ENCODE measurements at places on chromosomes 6 and 20.

GRCh38 chr6:5067305-5067704 is 17.8 kb upstream of the PPP1R3G start:
- no peak for DNase-seq

DNA sequence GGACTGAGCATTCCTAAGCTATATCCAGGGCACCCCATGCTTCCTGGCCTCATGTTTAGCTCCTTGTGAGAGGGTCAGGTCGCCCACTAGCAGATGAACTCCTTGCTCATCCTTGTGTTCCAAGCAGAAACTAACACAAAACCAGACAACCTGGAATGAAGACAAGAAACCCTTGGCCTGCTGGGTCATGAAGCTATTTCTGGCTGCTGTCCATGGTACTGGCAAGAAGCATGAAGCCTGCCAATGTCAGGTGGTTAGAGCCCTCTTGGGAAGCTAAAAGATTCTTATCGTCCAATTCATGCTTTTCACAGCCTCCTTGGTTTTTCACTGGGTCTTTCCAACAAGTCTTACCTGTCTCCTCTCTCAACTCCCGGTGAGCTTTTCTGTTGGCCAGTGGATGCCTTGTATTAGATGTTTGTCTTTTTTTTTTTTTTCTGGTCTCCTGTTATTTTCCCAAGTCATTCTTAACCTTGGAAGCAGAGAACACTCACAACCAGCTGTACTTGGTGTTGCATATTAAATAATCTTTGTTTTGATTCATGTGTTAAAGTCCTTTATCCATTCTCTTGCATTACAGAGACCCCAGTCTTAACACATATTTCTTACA is 180.3 kb downstream of the ANKRD60 start:
- DNase-seq: peak; percentile 71

DNA sequence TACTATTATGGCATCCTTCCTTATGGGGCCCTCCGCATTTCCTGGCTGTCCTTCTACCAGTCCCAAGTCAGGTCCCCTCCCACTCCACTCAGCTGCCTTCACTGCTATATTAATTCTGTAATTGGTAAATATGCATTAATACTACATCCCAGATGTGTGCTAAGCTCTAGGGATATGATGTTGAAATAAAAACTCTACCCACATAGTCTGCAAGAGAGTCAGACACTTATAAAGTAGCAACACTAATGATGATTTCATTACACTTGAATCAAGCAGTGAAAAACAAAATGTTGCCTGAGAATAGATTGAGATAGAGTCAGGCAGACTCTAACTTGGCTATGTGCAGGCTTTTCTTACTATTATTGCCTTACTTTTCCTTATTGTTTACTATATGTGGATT is 62.4 kb downstream of the AIG1 start:
- peak; percentile 42 for DNase-seq

- DNase-seq: no peak
These were observed 6.1 kb upstream of the ULBP2 start for GRCh38 chr6:149935668-149936067.

DNA sequence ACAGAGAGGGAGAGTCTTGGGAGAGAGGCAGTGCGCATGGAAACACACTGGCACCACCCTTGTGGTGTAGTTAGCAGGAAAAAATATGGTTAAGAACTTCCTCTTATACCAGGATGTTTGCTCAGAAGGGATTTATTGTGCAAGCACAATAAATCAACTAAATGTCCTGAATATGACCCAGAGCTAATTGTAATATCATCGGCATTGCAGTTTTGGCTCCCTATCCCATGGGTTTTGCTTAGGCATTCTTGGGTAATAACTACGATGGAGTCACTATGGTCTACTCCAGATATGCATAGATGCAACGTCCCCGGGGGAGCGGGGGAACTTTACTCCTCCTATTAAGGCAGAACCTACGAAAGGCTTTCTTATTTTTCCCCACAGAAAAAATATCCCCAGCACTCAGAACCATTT is 751.6 kb downstream of the EYS start:
- no peak for DNase-seq

GRCh38 chr20:58930496-58930895 is 50.6 kb upstream of the NELFCD start:
- no peak for DNase-seq

DNA sequence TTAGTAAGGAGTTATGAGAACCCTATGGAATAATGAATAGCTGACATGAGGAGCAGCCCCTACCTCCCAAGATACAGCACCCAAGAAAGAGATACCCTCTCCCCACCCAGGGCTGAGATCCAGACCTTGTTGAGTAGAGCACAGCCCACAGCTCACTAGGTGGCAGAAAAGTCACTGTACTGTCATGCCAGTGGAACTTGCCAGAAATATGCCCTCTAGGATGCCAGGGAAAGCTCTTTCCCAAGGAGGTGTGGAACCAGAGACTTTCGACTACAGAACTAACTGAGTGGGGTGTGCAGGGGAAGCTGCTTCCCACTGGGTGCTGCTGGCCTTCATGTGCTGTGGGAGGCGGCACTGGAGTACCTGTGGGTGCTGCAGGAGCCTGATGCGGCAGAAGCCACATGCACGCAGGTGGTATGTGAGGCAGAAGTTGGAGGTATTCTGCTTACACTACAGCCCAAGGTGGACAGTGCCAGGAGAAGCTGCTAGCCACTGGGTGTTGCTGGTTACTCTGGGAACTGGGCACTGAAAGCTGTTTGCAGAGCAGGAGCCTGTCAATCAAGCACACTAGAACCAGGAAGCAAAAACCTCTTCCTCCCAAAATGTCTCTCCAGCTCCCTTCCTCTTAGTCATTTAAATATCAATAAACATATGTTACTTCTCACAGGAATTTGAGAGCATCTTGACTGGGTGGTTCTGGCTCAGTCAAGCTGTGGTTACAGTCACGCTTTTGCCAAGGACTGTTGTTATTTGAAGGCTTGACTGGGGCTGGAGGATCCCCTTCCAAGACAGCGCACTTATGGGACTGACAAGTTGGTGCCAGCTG is 17.8 kb downstream of the ARMC12 start:
- DNase-seq: no peak

DNA sequence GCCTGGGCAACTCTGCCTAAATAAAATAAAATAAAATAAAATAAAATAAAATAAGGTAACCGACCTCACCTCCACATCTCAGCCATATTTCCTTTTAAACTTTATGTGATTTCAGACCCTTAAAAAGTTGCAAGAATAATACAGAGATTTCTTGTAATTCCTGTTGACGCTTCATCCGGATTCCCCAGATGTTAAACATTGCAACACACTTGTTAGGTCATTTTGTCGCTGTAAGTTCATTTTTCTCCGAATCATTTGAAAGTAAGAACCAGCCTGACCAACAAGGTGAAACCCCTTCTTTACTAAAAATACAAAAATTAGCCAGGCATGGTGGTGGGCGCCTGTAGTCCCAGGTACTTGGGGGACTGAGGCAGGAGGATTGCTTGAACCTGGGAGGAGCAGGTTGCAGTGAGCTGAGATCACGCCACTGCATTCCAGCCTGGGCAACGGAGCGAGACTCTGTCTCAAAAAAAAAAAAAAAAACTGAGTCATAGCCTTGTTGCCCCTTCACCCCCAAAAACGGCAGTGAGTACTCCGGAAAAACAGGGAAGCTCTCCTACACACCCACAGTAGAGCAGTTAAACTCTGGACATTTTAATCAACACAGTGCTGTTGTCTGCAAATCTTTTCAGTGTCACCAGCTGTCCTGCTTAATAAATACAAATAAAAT is 5.9 kb downstream of the PYGB start:
- DNase-seq: no peak

DNA sequence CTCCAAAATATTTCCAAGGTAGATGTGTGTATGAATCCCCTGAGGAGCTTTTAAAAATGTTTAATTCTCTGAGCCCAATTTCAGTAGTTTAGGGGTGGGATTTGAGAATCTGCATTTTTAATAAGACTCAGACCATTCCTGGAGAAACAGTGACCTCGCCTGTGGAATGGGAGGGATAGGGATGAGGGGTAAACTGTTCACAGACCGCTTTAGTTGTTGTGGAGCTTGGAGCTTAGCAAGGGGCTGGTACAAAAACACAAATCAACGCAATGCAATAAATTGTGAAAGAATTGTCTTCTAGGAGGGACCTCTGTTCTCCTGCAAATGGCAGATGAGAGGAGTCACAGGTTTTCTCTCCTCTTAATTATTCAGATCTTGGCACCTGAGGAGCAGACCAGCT is 239.3 kb upstream of the SULF2 start:
- no peak for DNase-seq

DNA sequence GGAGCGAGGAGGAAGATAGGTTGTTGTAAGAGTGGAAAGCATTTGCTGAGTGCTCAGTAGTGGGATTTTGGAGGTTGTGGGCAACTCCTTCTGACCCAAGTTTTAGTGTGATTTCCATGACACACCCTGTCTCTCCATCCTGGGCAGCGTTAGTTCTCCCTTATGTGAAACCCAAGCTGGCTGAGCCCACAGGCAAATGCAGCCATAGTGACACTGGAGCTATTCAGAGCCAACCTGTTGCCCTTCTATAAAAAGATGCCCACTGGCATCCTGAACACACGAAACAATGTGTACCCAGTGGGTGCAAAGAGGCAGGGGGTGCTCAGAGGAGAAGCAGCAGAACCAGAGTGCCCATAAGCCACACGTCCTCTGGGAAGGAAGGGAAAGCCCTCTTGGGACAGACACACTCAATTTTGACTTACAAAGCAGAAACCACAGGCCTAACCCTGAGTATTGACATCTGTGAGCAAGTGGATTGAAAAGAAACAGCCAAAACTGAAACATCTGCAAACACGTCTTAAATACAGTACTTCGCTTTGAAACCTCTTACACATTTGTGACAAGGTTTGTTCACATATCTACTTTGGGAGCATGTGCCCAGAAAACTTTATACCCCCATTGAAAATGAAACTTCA is 54.6 kb downstream of the BPIFB1 start:
- DNase-seq: no peak

- no peak for DNase-seq
These were observed 25.0 kb downstream of the TAB2 start for GRCh38 chr6:149342525-149342924.

DNA sequence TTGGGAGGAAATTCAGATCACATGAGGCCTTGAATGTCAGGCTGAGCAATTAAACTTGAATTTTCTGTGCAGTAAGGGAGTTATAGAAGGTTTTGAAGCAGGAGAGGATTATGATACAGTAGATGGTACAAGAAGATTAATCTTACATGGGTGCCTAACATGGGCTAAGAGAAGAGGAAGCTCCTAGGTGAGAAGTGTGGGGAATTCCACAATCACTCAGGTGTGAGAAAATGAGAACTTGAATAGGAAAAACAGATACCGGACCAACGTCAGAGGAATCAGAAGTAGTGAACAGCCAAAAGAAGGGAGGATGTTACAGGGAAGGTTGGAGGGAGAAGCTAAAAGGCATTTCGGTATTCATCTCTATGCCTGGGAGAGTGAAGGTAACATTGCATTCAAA is 250.7 kb upstream of the SLC35B3 start:
- DNase-seq: no peak

GRCh38 chr20:59788811-59789397 is 144.5 kb downstream of the SYCP2 start:
- no peak for DNase-seq

- peak; percentile 21 for DNase-seq
These were observed 140.4 kb downstream of the IMPG1 start for GRCh38 chr6:75932067-75932466.

- DNase-seq: no peak
These were observed 64.7 kb downstream of the MYH7B start for GRCh38 chr20:35020108-35020928.

GRCh38 chr20:26216025-26216424 is 519.4 kb upstream of the ZNF337 start:
- DNase-seq: peak; percentile 16

DNA sequence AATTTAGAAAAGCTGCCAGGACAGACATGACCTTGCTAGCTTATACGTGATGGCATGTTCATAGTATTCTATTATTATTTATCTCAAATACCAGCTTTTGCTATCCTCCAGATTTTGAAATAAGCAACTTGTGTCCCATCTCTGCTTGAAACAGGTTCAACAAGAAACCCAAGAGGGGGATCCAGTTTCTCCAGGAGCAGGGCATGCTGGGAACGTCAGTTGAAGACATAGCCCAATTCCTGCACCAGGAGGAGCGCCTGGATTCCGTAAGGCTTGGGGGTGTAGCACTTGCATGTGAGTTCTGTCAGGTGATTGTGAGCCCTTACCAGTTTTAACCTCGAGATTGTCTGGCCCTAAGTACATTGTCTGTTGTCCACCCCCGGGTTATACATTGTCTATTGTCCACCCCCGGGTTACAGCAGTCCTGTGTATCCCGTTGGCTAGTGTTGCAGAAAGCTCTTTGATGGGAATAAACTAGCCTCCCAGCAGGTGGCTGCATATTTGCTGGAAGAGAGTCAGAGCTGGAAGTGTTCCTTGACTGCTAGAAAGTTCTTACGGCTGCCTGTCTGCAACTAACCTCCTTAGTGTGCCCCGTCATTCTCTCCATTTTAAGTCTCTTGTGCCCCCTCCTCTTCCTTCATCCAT is 61.4 kb upstream of the CSE1L start:
- no peak for DNase-seq

DNA sequence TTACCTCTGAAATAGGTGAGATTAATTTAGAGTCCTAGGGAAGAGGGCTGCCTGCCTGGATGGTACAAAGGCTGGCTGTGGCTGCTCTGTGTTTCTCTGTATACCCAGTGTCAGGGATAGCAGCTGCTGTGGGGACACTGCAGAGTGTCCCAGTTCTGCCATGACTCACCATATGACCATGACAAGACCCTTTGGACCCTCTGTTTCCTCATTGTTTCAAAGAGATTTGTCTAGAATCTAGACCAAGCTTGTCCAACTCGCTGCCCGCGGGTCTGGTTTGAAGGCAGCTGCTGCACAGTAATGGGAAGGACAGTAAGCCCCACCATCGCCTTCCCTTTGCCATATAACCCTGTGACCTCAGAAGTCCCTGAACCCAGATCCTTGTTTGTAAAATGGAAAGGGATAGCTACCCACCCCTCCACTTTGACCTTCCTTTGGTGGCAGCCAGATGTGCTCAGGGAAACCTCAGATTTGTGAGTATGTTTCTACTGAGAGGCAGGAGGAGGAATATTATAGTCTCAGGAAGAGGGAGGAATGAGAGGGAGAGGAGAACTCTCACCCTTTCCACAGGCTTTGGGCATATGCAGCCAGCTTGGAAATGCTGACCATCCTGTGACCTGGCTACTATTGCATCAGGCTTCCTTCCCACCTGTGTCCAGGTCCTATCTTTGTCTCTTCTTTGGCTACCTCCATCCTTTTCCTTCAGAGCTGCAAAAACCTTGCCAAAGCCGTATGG is 14.0 kb downstream of the PLCG1 start:
- no peak for DNase-seq

DNA sequence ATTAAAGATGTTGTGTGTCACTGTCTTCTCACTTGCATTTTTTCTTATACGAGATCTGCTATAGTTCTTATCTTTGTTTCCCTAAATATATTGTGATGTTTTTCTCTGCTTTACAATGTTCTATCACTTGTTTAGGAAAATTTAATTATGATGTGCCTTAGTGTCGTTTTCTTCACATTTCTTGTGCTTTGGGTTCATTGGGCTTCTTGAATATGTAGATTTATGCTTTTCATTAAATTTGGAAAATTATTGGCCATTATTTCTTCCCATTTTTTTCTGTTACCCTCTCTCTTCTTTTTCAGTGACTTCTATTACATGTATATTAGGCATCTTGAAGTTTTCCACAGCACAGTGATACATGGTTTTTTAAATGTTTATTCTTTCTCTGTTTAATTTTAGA is 33.4 kb downstream of the CITED2 start:
- DNase-seq: no peak
